ENCODE measurements at places on chromosomes 7 and 10.

GRCh38 chr10:80504897-80505465 lies 32.7 kb upstream of the SH2D4B start:
- H3K27me3 ChIP-seq, result no peaks in the 10 kb centered on the region
- H3K4me3 ChIP-seq, result peak overlapping the region; percentile 70
- no peak for DNase-seq
- H3K4me1 ChIP-seq, result peaks cover 47% of the 10 kb centered on the region
- peaks cover 58% of the 10 kb centered on the region for H3K36me3 ChIP-seq
- peak overlapping the region; percentile 95 for H3K27ac ChIP-seq

- DNase-seq, result no peak
- H3K4me1 ChIP-seq, result no peaks in the 10 kb centered on the region
- no peak overlapping the region for H3K27ac ChIP-seq
- no peak overlapping the region for H3K4me3 ChIP-seq
Observed at GRCh38 chr10:54869022-54869421, 68.0 kb upstream of the PCDH15 start.

- DNase-seq, result no peak
- H3K27me3 ChIP-seq, result no peaks in the 10 kb centered on the region
- no peak overlapping the region for H3K4me3 ChIP-seq
- H3K36me3 ChIP-seq, result peaks cover 4% of the 10 kb centered on the region
- no peak overlapping the region for H3K27ac ChIP-seq
Observed at GRCh38 chr10:22557321-22557720, 157.1 kb downstream of the PIP4K2A start.

DNA sequence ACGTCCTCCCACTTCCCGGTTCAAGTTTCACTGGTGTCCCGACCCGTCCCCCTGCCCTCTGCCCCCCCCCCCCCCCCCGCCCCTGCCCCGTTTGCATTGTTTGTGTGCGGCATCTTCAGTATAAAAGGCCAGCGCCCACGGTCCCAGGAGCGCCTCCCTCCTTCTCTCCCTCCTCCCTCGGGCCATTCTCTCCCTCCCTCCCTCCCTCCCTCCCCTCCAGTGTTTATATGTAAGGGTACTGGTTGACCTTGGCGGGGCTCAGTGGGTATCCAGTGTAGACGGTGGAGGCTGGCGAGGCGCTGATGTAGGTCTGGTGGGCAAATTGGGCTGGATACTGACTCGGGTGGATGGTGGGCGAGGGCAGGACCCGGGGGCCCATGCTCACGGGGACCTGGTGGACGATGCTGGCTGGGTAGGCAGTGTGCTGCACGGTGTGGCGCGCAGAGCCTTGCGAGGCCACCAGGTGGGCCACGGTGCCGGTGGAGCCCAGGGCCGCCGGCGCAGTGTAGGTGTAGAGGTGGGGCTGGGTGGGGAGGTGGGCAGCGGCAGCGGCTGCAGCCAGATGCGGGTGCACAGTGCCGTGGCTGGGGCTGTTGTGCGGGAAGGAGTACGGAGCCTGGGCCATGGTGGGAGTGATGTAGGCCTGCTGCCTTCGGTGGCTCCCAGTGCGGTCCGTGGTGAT lies 49.4 kb downstream of the CLEC2L start:
- H3K27ac ChIP-seq, result peak overlapping the region; percentile 92

- no peak overlapping the region for H3K27ac ChIP-seq
- no peak for DNase-seq
- H3K27me3 ChIP-seq, result no peaks in the 10 kb centered on the region
- H3K36me3 ChIP-seq, result peaks cover 9% of the 10 kb centered on the region
- no peaks in the 10 kb centered on the region for H3K4me1 ChIP-seq
Observed at GRCh38 chr7:57176928-57177635, 44.8 kb upstream of the ZNF479 start.

- peaks cover 7% of the 10 kb centered on the region for H3K27me3 ChIP-seq
- no peak overlapping the region for H3K27ac ChIP-seq
- H3K4me1 ChIP-seq, result no peaks in the 10 kb centered on the region
- H3K36me3 ChIP-seq, result no peaks in the 10 kb centered on the region
- H3K4me3 ChIP-seq, result no peak overlapping the region
Observed at GRCh38 chr10:130443066-130443465, 306.9 kb downstream of the GLRX3 start.

DNA sequence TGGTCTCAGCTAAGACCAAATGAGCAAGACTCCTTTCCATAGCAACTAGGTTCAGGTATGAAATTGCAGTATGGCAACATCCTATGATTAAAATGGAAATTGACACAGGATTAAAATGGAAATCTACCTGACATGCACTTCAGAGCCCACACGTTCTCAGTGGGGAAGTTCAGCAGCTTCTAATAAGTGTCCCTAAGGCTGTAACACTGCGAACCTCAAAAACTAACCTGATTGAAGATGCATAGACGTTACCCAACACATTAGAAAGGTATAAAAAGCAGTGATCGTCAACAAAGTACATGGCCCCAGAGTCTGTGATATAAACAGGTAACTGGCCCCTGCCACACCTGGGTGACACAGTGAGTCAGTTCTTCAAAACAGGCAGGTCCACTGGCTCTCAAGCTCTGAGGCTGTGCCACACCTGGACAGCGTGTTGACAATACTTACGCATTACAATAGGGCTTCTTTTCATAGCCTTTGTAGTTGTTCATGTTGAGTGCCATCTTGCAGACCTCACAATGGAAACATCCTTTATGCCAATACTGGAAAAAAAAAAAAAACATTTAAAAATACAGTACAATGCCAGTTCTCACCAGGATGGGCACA lies 274.9 kb upstream of the NEBL start:
- peaks cover 30% of the 10 kb centered on the region for H3K27me3 ChIP-seq
- H3K4me1 ChIP-seq, result peaks cover 5% of the 10 kb centered on the region
- H3K36me3 ChIP-seq, result no peaks in the 10 kb centered on the region
- H3K27ac ChIP-seq, result no peak overlapping the region
- no peak for DNase-seq
- peak overlapping the region; percentile 7 for H3K4me3 ChIP-seq

- H3K4me1 ChIP-seq, result no peaks in the 10 kb centered on the region
- no peak overlapping the region for H3K4me3 ChIP-seq
- DNase-seq, result no peak
- peaks cover 10% of the 10 kb centered on the region for H3K27me3 ChIP-seq
- H3K36me3 ChIP-seq, result no peaks in the 10 kb centered on the region
- H3K27ac ChIP-seq, result no peak overlapping the region
Observed at GRCh38 chr10:17961551-17962422, 10.1 kb downstream of the SLC39A12 start.

DNA sequence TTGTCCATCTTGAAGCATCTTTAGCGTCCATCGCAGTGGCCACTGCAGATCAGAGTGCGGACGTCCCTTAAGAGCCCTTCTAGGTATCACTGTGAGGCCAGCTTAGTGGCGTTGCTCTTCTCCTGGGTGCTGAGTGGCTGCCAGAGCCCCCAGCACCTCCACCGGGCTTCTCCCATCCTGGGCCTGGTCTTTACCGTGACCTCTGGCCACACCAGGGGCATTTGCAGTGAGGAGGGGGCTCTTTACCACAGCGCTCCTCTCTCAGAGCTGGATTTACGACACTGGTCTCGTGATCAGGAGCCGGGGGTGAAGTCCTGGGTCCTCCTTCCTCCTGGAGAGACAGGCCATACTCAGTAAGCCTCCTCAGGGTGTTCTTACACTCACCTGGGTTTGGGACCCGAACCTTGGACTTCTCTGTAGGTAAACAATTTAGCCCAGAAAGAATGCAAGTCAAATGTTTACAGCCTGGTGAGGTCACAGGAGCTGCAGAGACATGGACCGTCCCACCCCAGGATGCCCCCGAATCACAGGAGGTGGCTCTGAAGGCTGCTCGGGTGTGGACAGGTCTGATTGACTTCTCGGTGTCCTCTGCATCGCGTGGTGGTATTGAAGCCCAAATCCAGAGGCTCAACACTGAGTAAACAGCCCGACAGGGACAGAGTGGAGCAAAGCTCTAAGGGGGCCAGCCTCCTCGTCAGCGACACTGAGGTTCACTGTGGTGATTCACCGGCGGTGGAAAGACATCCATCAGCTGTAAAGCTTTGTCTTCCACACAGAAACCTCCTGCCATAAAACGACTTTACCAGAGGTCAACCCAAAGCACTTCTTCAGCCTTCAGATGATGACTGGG lies 33.0 kb downstream of the JAKMIP3 start:
- no peaks in the 10 kb centered on the region for H3K4me1 ChIP-seq
- H3K27me3 ChIP-seq, result peaks cover 7% of the 10 kb centered on the region
- no peaks in the 10 kb centered on the region for H3K36me3 ChIP-seq
- no peak overlapping the region for H3K27ac ChIP-seq
- no peak for DNase-seq

- peaks cover 17% of the 10 kb centered on the region for H3K36me3 ChIP-seq
- H3K4me3 ChIP-seq, result no peak overlapping the region
- no peak for DNase-seq
Observed at GRCh38 chr7:134452991-134453473, 5.9 kb downstream of the AKR1B1 start.

- H3K36me3 ChIP-seq, result no peaks in the 10 kb centered on the region
- peaks cover 8% of the 10 kb centered on the region for H3K27me3 ChIP-seq
- H3K4me1 ChIP-seq, result peaks cover 9% of the 10 kb centered on the region
- DNase-seq, result no peak
- no peak overlapping the region for H3K27ac ChIP-seq
- H3K4me3 ChIP-seq, result no peak overlapping the region
Observed at GRCh38 chr7:66198956-66199355, 6.2 kb upstream of the TPST1 start.

- no peaks in the 10 kb centered on the region for H3K36me3 ChIP-seq
- no peak overlapping the region for H3K4me3 ChIP-seq
- H3K27me3 ChIP-seq, result peaks cover 35% of the 10 kb centered on the region
- DNase-seq, result no peak
- H3K27ac ChIP-seq, result no peak overlapping the region
Observed at GRCh38 chr10:132078746-132079345, 13.1 kb downstream of the JAKMIP3 start.

GRCh38 chr10:86954681-86955500 lies 2.5 kb downstream of the MMRN2 start:
- no peaks in the 10 kb centered on the region for H3K27me3 ChIP-seq
- H3K4me3 ChIP-seq, result no peak overlapping the region
- DNase-seq, result no peak

GRCh38 chr10:69816521-69816920 lies 14.8 kb downstream of the COL13A1 start:
- H3K36me3 ChIP-seq, result no peaks in the 10 kb centered on the region
- no peak overlapping the region for H3K4me3 ChIP-seq
- H3K4me1 ChIP-seq, result peaks cover 19% of the 10 kb centered on the region
- peaks cover 6% of the 10 kb centered on the region for H3K27me3 ChIP-seq
- no peak for DNase-seq
- no peak overlapping the region for H3K27ac ChIP-seq

- no peaks in the 10 kb centered on the region for H3K27me3 ChIP-seq
- H3K36me3 ChIP-seq, result no peaks in the 10 kb centered on the region
- H3K4me3 ChIP-seq, result no peak overlapping the region
- no peaks in the 10 kb centered on the region for H3K4me1 ChIP-seq
- no peak overlapping the region for H3K27ac ChIP-seq
Observed at GRCh38 chr10:64394744-64395143, 873.5 kb downstream of the REEP3 start.

DNA sequence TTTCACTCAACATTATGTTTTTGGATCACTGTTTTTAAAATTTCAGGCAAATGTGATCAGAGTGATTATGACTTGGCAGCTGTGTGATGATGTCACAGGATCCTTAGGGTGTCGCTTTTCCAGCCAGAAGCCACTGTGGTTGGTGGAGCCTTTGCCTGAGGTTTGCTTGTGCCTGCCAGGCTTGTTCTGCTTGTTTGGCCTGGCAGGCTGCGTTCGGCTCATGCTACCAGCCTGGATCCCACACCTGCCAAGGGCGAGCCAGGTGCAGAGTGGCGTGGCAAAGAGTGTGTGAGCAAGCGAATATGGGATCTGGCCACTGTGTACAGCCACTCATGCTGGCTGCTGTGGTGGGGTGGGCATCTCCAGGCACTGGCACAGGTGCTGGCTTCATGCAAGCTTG lies 55.7 kb downstream of the ADK start:
- H3K27ac ChIP-seq, result no peak overlapping the region
- peaks cover 8% of the 10 kb centered on the region for H3K4me1 ChIP-seq
- DNase-seq, result no peak
- H3K4me3 ChIP-seq, result no peak overlapping the region
- H3K27me3 ChIP-seq, result no peaks in the 10 kb centered on the region
- H3K36me3 ChIP-seq, result no peaks in the 10 kb centered on the region

DNA sequence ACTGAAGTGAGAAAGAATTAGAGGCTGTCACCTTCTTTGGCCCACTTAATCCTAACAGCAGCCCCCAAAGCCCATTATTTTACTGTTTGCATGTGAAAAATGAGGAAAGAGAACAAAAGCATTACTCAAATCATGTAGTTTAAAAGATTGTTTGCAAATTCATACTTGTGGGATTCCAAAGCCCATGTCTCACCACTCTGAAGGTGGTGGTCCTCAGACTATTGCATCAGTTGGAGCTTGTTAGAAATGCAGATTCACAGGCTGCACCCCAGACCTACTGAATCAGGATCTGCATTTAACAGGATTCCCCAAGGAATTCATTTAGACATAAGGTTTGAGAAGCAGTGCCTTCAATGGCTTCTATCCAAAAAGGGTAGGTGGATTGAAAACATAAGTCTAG lies 93.7 kb upstream of the PDE1C start:
- H3K4me3 ChIP-seq, result no peak overlapping the region
- peaks cover 1% of the 10 kb centered on the region for H3K27me3 ChIP-seq
- no peaks in the 10 kb centered on the region for H3K36me3 ChIP-seq
- H3K27ac ChIP-seq, result no peak overlapping the region

GRCh38 chr10:90031776-90032175 lies 330.4 kb downstream of the KIF20B start:
- no peaks in the 10 kb centered on the region for H3K27me3 ChIP-seq
- H3K27ac ChIP-seq, result no peak overlapping the region
- no peak overlapping the region for H3K4me3 ChIP-seq

DNA sequence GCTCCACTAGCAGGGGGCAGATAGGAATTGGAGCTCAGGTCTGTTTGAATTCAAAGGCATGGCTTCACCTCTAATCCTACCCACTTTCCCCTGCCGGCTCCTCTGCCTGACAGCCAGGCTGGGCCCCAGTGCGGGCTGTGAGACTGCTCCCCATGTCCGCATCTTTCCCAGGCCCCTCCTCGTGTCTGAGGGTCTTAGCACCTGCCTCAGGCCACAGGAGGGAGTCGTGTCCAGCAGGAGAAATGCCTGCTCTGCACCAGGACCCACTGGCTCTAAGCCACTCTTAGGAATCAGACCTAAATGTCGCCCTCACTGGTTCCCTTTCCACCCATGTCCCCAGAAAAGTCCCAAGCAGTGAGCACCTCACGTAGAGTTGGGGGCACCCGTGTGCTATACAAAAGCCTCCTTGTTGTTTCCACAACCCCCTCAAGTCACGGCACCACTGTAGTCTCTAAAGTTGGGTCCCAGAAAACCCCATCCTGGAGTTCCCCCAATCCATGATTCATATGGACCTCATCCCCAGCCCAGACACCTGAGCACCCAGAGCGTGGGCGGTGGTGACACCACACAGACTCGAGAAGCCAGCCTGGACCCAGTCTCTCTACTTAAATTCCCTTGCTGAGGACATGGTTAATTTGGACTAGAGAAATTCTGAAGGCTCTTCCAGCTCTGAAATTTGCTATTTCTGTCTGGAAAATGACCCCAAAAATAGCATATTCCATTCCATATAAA lies 466.4 kb upstream of the ZMIZ1 start:
- H3K27ac ChIP-seq, result no peak overlapping the region
- no peak overlapping the region for H3K4me3 ChIP-seq
- no peaks in the 10 kb centered on the region for H3K36me3 ChIP-seq
- H3K4me1 ChIP-seq, result no peaks in the 10 kb centered on the region
- peaks cover 2% of the 10 kb centered on the region for H3K27me3 ChIP-seq

GRCh38 chr7:150959739-150960734 lies 18.1 kb downstream of the KCNH2 start:
- DNase-seq, result no peak
- peaks cover 20% of the 10 kb centered on the region for H3K27me3 ChIP-seq
- H3K27ac ChIP-seq, result no peak overlapping the region
- peaks cover 18% of the 10 kb centered on the region for H3K4me1 ChIP-seq
